ENCODE measurements at places on chromosomes 1 and 21.

DNA sequence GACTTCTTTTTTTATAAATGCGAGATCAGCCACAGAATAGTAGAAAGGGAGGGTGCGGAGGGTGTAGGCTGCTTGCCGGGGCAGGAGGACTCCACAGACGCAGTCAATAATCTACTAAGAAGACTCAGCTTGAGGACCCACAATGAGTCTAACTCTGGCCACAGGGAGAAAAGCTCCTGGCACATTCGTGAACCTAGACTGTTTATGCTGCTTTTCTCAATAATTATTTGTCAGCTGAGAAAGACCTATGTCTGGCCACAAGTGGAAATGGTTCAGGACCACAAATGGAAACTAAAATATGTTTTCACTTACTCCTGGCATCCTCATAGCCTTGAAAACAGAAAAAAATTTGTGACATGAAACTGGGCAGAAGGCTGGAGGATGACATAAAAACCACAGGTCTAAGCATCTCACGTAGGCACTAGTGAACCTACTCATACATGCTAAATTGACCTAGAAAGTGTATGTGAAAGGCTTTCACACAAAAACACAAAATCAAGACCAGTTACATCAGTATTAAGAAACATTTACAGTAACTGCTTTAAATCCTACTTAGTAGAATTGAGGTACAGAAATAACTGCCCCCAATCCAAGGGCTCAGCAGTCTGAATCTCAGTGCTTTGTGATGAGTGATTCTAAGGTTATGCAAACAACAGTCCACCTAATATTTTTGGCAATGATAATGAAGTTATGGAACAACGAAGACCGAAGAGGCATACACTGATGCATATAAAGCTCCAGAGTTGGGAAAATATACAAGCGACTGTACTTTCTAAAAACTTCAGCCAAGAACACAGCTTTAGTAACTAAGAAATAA lies 159.5 kb downstream of the SLC45A1 start:
- DNase-seq, result no peak

GRCh38 chr1:224196813-224197600 lies 14.0 kb downstream of the DEGS1 start:
- DNase-seq, result no peak

DNA sequence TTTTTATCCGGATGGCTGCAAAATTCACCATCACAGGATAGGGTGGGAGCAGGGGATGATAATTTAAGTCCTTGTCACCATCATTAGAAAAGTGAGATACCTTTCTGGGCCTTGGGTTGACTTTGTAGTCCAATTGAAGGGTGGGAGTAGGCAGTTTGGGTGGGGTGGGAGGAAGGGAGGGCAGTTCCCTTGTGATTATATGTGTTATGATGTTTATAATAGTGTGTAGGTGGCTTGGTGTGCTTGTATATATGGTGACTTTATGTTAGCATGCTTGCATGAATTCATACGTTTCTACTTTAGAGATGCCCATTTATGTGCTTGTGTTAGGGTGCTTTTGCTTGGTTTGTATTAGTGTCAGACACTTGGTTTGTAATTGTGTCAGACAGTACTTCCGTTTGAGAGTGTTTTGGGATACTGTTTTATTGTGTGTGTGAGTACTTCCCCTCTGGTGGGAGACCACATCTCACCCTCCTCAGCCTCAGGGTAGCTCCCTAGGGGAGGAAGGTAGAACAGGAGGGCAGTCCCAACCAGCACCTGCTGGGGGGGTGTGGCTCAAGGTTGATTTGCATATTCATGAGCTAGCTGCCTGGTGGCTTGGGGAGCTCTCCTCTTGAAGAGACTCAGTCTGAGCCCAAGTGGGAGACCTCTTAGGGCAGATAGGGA lies 6.3 kb upstream of the POU3F1 start:
- no peak for DNase-seq

DNA sequence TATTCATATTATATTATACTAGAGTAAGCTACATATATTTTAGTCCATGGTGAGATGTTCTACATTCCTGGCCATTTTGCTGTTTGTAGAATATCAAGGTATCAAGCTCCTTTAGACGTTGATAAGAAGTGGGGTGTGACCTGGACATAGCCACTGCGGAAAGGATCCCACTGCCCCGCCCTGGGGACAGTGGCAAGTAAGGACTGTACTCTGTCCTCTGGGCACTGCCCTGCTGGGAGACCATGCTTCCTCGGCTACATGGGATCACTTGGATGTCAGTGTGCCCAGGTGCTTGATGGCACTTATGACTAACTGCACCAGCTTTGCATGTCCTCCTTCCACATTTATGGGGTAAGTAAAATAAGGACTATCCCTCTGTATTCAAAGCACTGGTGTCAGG lies 46.3 kb upstream of the NTPCR start:
- no peak for DNase-seq

- no peak for DNase-seq
These were observed 394.9 kb downstream of the NPHP4 start for GRCh38 chr1:5597171-5597850.

- no peak for DNase-seq
These were observed 3.1 kb downstream of the AGO1 start for GRCh38 chr1:35885961-35886558.

DNA sequence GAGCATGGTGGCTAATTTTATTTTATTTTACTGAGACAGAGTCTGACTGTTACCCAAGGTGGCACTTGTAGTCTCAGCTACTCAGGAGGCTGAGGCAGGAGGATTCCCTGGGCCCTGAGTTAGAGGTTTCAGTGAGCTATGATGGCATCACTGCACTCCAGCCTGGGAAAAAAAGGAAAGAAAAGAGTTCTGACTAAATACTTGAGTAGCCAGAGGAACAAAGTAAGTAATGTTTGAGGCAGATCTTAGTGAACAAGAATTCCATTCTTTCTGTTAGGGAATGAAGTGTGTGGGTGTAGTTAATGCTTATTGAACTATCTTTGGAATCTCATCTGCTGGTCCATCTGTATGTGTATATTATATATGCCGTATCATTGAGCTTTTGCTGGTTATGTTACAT lies 13.1 kb upstream of the EVI5 start:
- DNase-seq, result no peak

- DNase-seq, result no peak
These were observed 228.4 kb downstream of the SEC16B start for GRCh38 chr1:177741476-177741875.

DNA sequence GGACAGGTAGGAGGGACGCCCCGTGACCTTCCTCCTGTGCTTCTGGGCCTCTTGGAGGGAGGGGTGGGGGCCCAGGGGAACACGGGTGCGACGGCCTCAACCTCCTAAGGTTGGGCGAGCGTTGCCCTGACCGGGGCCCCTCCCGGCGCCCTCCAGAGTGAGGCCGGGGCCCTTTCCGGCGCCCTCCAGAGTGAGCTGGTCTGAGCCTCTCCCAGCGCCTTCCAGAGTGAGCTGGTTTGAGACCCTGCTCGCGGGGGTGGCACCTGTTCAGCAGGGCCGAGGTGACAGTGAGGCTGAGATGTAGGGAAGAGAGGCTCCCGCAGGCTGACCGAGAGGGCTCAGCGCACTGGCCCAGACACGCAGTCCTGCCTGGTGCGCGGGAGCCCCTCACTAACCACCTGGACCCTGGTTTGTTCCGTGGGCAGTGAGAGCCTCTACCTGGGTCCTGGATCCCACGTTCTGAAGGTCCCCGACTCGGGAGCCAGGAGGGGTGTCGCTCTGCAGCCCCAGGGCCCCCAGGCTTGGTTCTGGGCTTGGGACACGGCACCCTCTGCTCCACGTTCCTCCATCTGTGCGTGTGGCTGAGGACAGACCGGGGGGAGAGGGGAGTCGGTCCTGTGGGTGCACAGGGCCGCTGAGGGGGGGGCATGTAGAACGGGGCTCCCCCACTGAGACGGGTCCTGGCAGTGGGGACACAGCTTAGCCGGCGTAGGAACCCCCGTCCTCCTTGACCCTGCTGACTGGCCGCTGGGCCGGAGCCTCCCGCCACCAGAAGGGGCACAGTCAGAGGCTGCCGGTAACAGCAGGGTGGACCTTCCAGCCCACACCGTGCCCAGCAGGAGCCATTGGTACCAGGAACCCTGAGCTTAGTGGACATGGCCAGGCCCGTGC lies 1.4 kb downstream of the COL6A1 start:
- no peak for DNase-seq

- DNase-seq, result no peak
These were observed 32.3 kb downstream of the IVNS1ABP start for GRCh38 chr1:185284533-185285276.

DNA sequence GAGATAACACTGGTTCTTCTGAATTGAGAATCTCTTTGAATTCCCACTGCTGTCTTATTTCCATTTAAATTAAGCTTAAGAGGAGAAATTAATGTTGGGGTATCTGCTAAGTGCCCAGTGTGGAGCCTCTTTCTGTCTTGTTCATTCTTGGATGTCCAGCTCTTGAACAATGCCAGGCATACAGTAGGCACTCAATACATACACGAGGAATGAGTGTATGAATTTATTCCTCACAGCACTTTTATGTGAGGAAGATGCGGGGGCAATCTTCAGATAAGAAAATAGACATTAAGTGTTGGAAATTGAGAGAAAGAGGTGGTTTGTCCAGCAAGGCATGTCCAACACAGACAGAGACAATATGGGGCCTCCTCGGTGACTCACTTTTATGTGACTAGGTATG lies 11.8 kb upstream of the ATF3 start:
- DNase-seq, result no peak

DNA sequence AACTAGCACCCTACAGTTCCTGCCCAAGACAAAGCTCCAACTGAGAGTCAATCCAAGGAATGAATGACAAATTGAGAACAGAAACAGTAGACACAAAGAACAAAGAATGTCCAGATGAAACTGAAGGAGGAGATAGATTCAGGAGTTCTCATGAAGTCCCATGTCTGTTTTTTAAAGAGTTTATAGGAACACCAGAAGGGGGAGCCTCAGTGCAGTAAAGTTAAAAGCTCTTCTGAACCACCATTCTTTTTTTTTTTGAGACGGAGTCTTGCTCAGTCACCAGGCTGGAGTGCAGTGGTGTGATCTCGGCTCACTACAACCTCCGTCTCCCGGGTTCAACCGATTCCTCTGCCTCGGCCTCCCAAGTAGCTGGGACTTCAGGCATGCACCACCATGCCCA lies 323.6 kb downstream of the MRPL39 start:
- DNase-seq, result no peak

DNA sequence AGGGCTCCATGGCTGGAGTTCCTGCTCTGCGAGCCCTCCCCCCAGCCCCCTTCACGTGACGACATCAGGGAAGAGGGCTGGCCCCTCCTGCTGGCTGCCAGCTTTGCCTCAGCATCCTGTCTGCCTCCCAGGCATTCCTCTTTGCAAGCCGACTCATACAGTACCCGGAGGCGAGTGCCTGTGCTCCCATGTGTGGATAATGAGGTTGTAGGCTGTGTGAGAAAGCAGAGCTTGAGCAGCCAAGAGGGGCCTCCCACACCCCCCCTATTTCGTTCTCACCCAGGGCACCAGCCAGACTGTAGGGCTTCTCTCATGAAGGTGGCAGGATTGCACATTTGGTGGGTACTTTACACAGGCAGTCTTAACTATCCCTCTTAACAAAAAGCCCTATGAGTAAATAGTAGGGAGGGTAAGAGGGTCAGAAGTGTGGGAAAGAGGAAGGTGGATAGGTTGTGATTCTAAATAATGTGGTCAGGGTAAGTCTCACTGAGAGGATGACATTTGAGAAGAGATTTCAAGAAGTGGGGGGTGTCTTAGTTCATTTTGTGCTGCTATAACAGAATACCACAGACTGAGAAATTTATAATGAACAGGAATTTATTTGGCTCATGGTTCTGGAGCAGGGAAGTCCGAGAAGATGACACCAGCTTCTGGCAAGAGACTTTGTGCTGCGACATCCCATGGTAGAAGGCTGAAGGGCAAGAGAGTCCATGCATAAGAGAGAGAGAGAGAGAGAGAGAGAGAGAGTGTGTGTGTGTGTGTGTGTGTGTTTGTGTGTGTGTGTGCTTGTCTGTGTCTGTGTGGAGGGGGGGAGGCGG lies 113.5 kb downstream of the OMA1 start:
- DNase-seq, result no peak

GRCh38 chr1:171570295-171570694 lies 51.7 kb upstream of the MYOCOS start:
- no peak for DNase-seq

DNA sequence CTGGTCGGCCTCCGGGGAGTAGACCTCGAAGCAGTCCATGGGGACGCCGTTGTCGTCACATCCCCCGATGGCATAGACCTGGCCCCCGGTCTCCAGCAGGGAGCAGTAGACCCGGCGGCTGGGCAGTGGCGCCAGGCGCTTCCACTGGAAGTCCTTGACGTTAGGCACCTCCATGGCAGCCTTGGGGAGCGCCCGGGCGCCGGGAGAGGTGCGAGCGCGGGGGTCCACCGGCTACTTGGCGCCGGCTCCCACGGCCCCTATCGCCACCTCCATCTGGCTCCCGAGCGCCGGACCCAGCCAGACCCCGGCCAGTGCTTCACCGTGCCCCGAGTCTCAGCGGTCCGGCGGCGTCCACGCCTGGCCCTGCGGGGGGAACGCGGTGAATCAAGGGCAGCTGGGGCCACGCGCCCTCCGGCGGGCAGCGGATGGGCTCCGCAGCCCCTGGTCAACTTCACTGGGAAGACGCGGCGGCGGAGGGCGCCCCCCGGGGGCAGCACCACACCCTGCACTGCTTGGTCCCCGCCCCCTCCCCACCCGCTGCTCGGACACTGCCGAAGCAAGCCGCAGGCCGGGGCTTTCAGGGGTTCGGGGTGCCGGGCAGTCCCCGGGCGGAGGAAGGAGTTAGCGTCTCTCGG lies 13.2 kb downstream of the KLHDC8A start:
- DNase-seq, result no peak

GRCh38 chr1:1421147-1421906 lies at the start of gene ANKRD65:
TSS of gene ANKRD65 (minus strand) at chr1:1421276. CDS start at chr1:1421005, 271 bp downstream.
- no peak for DNase-seq

DNA sequence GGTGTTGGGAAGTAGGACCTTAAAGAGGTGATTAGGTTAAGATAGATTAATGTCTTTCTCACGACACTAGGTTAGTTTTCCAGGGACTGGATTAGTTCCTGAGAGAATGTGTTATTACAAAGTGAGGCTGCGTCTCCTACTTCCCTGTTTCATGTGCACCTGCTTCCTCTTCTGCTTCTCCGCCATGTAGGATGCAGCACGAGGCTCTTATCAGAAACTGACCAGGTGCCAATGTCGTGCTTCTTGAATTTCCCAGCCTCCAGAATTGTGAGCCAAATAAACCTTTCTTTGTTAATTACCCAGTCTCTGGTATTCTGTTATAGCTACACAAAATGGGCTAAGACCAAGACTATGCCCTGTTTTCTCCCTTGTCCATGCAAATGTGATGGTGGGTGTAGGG lies 152.2 kb upstream of the LMO4 start:
- DNase-seq, result no peak

DNA sequence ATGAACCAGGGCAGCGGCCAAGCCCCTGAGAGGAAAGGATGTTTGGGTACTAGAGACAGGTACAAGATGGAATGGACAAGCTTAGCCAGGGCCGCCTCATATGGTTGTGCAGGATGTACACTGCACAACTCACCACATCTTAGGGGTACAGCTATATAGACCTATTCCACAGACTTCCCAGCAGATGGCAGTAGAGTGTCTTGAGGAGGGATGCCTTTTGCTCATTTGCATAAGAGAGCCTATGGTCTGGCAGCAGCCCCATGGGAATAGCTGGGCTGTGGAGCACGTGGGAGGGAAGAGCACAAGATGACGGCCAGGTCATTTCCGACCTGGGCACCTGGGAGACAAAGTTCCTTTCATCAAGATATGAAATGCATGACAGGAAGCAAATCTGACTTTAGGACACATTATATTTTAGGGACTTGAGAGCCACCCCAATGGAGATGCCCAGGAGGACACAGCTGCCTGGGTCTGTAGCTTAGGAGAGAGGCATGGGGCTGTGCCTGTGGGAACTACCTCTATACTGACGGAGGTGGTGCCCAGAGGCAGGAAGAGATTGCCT lies 215.5 kb downstream of the KCNJ6 start:
- DNase-seq, result peak; percentile 77

Data from GM18507 (cell line).